ENCODE measurements at places on chromosomes 1 and 21.

GRCh38 chr1:182038220-182038619 is 23.3 kb downstream of the ZNF648 start:
- no peak for DNase-seq

DNA sequence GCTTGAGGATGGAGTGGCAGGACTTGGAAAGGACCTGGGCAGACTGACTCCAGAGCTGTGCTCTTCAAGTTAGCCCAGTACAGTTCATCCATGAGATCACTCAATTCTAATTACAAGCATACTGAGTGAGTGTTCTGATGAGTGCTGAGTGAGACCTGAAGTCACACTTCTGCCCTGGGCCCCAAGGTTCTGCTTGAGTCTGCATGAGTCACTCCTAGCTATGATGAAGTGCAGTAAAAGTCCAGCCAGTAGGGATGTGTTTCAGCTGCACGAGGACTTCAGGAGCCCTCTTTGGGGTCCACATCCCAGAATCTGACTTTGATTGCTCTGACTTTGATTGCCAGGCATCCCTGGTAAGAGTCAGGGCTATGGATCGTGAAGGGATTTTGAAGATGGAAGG is 35.8 kb downstream of the PLEKHA6 start:
- DNase-seq: no peak

DNA sequence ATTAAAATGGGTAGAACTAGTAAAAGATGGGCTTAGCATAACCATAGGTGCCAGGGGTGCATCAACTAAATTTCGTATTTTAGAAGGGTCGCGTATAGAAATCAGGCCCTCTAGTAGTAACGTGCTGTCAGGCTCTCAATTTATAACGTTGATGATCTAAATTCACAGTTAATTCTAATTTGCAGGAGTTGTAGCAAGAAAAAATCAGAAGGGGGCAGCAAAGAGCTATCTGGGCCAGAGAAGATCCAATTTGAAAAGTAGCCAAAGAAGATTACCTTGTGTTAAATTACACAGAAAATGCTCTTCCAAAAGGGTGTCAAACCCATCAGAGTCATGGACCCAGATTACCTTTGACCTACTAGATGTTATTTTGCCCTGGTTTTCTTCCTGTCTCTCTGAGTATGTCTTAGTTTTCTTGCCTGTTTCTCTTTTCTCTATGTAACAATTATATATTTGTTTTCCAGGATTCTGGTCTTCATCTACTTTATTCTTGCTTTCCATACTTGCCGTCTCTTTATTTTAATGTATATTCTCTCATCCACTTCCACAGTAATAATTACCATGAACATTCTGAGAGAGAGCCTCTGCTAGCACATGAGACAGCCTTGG is 1030.9 kb downstream of the AMY1C start:
- DNase-seq: peak; percentile 47

DNA sequence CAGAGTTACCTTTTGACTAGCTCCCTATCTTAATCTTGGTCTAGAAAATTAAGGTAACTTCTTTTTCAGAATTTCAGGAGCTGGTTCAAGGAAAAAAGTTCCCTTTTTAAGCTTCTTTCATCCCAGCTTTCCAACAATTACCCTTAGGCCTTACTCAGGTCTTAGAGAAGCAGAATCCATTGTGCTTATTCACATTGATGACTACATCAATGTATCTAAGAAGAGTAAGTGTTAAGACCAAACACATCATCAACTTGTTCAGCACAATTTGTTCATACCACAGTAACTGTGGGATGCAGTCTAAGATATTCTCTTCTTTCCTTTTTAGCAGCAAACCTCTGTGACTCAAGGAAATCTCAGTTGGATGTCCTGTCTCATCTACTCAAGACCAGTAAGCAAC is 4.1 kb downstream of the MRPL9 start:
- no peak for DNase-seq

- DNase-seq: no peak
Observed at GRCh38 chr1:231931846-231932454, 305.4 kb downstream of the DISC1 start.

GRCh38 chr1:59688976-59689375 is 125.8 kb upstream of the HOOK1 start:
- DNase-seq: no peak

- DNase-seq: no peak
Observed at GRCh38 chr21:25979845-25980616, 190.5 kb downstream of the APP start.

DNA sequence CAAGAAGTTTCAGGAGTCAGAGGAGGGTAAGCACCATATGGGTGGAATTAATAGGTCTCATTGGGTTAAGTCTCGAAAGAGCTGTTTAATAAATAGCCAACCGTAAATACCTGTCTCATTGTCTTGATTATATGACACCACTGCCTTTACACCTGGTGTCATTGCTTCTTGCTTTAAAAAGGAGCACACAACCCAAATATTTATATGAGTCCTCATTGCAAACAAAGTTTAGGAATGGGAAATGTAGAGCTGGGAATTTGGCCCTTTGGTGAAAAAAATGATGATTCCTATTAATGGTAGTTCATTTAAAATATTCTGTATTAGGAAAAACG is 2.1 kb downstream of the BACH1 start:
- no peak for DNase-seq

DNA sequence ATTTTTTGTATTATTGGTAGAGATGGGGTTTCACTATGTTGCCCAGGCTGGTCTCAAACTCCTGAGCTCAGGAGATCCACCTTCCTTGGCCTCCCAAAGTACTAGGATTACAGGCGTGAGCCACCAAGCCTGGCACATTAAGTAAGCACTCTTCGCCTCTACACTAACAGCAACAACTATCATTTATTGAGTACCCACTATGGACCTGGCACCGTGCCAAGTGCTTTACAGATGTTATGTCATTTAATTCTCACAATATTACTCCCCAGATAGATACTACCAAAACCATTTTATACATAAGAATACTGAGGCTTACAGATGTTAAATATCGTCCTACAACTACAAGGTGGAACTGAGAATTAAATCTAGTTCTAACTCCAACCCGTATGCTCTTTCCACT is 50.1 kb downstream of the TUT4 start:
- no peak for DNase-seq

GRCh38 chr1:85330711-85331290 is 54.4 kb upstream of the BCL10 start:
- peak; percentile 23 for DNase-seq

GRCh38 chr1:241167121-241167630 is 189.8 kb downstream of the RGS7 start:
- no peak for DNase-seq

DNA sequence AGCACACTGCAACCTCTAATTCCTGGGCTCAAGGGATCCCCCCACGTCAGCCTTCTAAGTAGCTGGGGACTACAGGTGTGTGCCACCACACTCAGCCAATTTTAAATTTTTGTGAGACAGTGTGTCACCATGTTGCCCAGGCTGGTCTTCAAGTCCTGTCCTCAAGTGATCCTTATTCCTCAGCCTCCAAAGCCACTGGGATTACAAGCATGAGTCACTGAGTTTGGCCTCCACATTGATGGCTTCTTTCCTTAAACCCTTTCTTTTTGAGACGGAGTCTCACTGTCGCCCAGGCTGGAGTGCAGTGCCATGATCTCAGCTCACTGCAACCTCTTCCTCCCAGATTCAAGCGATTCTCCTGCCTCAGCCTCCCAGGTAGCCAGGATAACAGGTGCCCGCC is 7.6 kb downstream of the KPNA6 start:
- no peak for DNase-seq

DNA sequence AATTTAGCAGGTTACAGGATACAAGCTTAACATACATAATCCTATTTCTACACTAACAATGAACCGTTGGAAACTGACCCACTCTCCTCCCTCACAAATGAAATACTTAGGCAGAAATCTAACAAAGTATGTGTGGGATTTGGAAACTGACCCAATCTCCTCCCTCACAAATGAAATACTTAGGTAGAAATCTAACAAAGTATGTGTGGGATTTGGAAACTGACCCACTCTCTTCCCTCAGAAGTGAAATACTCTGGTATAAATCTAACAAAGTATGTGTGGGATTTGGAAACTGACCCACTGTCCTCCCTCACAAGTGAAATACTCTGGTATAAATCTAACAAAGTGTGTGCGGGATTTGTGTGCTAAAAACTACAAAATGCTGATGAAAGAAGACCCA is 60.3 kb downstream of the TRAF5 start:
- no peak for DNase-seq

DNA sequence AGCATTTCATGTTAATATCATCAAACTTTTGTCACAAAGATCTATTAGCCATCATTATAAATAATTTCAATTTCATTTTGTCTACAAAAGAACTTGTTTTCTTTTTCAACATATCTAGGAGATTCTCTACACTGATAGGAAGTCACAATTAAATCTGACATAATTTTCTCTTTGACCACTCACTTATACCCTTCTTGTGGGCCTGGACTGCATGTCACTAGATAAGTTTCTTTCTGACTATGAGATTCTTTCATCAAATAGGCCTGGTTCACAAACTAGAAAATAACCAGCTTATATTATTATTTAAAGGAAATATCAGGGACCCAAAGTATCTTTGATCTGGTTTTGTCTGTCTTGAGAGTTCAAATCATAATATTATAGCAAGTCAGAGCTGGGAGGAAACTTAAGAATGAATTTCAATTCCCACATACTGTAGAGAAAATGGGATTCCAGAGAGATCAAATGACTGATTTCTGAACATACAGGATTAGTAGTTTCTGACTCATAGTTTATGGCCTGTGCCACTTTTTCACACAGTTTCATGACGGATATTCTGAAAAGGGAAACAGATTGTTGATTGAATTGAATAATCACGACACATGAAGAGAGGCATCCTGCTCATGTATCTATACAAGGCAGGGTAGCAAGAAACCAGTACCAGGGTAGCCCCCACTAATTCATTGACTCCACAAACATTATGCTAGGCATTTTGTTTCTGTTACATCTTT is 355.8 kb downstream of the GPATCH2 start:
- DNase-seq: no peak

DNA sequence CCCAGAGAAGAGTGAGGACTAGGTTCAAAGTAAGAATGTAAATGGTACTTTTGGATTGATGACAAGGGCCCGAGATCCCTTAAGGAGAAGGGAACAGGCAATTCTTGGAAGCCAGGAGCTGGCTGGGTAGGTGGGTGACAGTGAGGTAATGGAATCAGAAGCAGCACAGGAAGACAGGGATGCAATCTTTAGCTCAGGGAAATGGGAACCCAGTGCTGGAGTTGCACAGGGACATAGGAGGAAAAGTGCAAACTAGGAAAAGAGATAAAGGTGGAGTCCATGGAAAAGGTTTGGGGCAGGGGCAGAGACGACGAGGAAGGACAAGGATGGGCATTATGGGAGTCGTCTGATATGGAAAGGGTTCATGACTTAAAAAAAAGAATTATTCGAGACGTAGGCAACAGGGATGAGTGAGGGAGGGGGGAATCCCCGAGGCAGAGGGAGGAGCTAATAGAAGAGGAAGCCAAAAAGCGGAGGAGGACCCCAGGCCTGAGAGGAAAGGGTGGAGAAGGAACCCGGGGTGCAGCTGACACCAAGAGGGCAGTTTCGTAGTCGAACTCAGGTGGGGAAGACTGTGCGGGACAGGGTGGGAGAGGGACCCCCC is 495 bp downstream of the PI4KB start:
- peak; percentile 64 for DNase-seq

GRCh38 chr1:237938553-237938952 is 47.8 kb upstream of the ZP4 start:
- no peak for DNase-seq

DNA sequence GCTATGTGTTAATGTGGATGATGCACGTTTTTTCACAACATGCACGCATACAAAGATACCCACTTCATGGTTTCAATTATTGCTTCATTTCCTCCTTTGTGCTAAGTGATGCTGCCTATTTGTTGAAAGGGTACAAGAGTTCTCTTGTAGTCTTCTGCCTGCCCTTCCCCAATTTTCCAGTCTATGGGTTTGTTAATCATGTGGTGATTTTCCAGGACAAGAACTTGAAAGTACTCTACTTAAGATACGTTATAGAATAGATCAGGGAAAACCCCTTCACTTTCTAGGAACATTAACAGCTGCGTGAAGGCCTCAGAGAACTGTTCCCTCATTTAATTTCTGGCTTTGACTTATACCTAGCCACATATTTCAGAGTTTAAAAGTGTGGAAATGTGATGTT is 52.1 kb upstream of the SLC44A3 start:
- no peak for DNase-seq

DNA sequence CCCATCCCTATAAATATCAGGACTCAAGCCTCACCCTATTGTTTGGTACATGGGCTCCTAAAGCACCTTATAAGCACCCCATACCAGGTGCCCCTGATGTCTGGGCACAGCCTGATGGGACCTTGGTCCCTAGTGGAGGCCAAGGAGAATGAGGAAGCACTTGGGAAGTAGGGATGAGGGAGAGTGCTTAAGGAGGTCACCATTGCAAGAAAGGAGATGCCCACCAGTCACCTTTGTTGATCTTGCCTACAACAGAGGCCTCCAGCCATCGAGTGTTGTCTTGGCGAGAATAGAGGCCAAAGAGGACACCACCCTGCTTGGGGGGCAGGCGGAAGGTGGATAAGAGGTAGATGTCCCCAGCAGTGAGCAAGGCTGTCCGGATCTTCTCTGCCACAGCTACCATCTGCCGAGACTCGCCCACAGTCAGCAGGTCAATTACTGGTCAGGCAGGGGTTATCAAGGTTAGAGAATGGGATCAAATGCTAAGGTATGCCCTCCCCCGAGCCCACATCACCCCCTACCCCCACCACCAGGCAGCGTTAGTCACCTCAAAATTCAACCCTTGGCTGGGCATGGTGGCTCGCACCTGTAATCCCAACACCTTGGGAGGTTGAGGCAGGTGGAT is 1.6 kb downstream of the THBS3 start:
- DNase-seq: no peak

- no peak for DNase-seq
Observed at GRCh38 chr1:177817937-177818875, 151.7 kb downstream of the SEC16B start.

DNA sequence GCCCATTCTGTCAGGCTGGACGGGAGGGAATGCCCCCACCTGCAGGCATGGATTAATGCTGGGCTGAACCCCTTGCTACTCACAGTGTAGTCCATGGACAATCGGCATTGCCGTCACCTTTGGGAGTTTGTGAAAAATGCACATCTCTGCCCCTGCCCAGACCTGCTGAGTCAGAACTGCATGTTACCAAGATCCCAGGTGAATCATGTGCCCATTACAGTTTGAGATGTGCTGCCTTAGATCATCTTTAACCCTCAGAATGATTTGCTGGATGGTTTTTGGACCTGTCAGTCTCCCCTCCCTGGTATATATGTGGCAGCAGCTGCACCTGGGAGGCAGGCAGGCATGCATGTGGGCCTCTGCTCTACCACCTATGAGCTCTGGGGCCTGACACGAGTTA is 15.0 kb downstream of the HTR6 start:
- no peak for DNase-seq

DNA sequence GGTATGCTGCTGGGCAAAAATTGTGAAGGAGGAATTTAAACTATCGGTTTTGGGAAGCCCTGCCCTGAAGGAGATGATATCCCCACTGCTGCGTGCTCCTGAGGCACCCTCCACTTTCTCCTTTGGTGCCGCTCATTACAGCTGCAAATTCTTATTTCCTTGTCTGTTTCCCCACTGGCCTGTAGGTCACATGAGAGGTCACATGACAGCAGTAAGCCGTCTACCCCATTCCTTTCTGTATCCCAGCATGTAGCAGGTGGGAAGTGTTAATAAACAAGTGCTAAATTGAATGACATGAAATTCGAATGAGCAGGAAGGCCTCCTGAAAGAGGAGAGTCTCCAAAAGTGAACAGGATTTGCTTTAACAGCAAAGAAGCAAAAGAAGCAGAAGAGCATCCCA is 58.7 kb downstream of the GRIK3 start:
- no peak for DNase-seq
